T-helper 2 cell (primary cell): ENCODE measurements at places on chromosomes 12 and 14.

- DNase-seq, result no peak
Measured at GRCh38 chr14:56168007-56168616, 49.9 kb downstream of the PELI2 start.

DNA sequence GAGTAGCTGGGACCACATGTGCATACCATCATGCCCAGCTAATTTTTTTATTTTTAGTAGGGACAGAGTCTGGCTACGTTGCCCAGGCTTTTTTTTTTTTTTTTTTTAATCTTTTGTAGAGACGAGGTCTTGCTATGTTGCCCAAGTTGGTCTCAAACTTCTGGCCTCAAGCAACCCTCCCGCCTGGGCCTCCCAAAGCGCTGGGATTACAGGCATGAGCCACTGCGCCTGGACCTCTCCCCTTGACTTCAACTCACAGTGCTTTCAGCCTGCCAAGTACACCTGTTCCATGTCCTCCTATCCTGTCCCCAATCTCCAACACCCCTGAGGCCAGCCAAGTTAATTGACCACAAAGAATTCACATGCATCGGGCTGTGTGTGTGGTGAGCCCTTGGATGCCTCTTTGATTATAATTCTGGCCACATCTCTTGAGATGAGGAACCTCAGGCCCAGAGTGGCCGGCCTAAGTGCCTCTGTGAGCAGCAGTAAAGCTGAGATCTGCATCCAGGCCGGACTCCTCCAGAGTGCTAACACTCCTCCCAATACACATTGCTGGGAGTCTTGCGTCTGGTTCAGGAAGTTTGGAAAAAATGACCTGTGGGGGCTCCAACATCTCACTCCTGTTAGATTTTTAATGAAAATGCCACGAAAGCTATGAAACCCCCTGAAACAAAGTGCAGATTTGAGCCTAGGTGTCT is 6.8 kb downstream of the RAB35 start:
- DNase-seq, result no peak

- no peak for DNase-seq
Measured at GRCh38 chr12:95633049-95633731, 81.9 kb upstream of the USP44 start.

GRCh38 chr12:27142101-27142721 is 59.8 kb upstream of the C12orf71 start:
- no peak for DNase-seq

- DNase-seq, result no peak
Measured at GRCh38 chr14:93286212-93286890, 46.5 kb downstream of the BTBD7 start.

DNA sequence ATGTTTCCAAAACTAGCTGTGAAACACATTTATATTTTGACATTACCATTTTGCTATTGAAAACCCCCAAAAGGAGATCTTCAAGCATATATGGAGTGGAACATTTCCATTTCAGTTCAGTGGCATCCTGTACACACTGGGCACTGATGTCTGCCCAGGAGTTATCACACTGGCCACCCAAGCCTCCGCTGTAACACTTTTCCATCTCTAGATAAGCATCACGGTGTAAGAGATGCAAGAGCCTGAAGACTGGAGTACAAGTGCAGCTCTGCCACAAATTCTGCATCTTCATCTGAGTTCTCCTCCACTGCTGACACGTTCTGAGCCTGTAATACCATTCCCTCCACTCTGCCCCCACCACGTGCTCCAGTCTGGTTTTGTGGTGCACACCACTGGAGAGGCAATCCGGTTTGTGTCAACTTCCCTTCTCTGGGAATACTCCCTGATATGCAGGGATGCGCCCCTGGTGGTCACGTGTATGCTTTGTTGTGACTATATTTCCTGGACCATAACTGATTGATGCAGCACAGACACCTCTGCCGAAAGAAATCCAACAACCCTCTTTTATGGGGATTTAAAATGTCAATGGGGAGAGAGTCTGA is 12.7 kb downstream of the SPTLC2 start:
- DNase-seq, result no peak

DNA sequence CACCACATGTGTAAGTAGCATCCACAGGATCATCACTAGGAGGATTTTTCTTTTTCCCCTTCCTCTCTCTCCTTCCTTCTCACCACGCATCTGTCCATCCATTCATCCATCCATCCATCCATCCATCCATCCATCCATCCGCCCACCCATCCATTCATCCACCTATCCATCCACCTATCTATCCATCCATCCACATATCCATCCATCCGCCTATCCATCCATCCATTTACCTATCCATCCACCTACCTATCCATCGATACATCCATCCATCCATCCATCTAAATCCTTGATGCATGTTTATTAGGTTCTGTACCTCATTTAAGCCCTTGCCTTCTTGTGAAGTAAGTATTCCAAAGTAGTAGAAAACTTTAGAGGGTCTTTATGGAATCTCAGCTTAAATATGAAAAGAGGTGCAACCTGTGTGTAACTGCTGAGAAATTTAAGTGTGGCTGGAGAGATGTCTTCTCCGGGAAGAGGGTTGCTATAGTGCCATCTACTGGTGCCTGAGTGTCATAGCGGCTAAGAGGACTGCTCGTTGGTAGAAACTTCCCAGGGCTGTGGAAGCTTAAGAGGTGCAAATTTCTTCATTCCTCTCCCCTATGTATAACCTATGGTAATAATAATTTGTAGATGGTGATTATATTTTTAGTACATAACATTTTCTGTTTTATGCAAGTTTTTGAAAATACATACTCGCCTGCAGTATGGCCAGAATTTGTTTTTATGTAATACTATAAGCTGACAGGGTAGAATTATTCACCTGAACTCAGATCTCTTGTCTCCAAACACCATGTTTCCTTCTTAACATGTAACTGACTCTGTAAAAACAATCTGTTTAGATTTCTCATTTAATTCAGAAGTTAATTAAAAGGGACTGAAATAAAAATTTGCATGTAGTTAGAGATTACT is 46.0 kb downstream of the MYO1H start:
- DNase-seq, result peak; percentile 54

- DNase-seq, result no peak
Measured at GRCh38 chr12:10189653-10190052, 10.8 kb downstream of the TMEM52B start.

GRCh38 chr12:62834971-62835547 is 99.9 kb downstream of the PPM1H start:
- DNase-seq, result no peak

DNA sequence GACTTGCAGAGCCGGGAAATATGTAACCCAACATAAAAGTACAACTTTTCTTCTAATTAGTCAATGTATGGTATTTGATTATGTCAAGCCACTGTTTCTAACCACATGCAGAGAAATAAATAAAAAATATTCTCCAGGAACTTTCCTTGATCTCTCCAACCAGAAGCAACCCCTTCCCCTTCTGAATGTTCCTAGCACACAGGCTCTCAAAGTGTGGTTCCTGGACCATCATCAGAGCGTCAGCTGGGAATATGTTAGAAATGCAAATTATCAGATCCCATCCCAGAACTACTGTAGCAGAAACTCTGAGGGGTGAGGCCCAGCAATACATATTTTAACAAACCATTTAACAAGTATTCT is 21.0 kb upstream of the ITPR2 start:
- DNase-seq, result no peak

GRCh38 chr14:90774316-90774715 is 41.9 kb downstream of the TTC7B start:
- no peak for DNase-seq

DNA sequence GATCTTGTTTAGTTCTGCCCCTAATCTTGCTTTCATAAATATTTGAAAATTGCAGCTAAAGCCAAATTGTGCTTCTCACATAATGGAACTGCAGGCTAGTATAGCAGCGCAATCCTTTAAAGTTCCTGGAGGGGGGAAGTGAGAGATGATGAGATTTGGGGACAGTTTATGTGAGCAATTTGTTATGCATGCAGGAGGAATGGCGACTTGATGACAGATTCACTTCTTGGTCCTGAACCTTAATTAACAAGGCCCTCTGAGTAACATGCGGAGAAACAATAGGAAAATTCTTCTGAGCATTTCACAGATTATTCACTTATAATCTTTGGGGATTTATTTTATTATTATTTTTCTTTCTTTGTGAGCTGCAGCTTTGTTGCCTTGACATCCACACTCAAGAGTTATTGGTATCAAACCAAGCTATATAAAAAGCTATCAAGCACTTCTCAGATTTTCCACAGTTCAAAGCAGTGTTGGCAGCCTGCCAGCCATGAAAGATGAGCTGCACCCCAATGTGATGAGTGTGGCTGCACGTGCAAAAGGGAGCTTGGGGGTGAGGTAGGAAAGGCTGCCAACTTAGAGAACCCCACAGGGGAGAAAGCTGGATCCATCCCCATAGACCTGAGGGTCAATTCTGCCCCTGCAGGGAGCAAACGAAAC is 1662.2 kb upstream of the FLRT2 start:
- DNase-seq, result no peak

- DNase-seq, result no peak
Measured at GRCh38 chr12:107580750-107581618, 104.6 kb upstream of the PWP1 start.

- DNase-seq, result no peak
Measured at GRCh38 chr12:38711054-38711453, 194.3 kb downstream of the CPNE8 start.

- no peak for DNase-seq
Measured at GRCh38 chr12:100273782-100274181, 6.8 kb downstream of the SCYL2 start.

DNA sequence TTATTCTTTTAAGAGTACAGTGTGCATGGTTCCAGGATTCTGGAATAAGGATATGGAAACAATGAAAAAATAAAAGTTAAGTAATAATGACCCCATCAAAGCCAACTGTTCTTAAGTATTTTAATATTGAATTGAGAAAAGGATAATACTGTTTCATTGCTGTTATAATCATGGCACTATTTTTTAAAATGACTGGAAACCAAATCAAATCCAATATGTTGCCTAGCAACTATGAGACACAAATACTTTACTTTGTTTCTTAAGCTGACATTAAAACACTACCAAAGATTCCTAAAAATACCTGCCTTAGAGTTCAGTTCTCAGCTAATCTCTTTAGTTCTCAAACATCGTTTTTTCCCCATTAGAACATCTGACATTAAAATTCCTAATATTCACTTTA is 66.4 kb upstream of the OTOGL start:
- no peak for DNase-seq

DNA sequence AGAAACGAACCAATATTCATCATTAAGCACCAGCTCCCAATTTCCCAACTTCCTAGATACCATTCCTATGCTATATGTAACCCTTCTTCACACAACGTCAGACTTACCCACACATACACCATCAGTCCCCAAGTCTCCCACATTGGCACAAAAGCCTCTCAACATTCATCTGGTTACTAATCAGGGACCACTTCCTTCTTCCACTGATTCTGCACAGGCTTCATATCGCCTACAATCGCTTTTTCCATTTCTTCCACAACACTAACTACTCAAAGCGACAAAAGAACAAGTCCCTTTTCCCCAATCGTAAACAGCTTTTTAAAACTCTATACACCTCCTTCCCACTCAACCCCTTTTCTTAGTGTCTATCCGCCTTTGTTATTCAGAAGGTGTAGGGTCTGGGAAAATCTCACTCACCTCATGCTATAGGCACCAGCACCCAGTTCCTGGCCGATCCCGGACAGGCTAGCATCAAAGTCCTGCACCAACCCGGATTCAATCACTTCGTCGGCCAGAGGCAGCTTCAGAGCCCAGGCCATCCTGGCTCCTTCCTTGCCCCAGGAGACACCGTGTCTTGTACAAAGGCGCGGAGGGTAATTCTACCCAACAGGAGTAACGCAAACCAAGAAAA is 936 bp downstream of the TFCP2 start:
- no peak for DNase-seq

GRCh38 chr14:72254937-72255472 is 322.8 kb downstream of the RGS6 start:
- no peak for DNase-seq

GRCh38 chr12:70383886-70384285 is 17.8 kb downstream of the KCNMB4 start:
- DNase-seq, result no peak

GRCh38 chr14:70642303-70643235 is 853 bp downstream of the TTC9 start:
- DNase-seq, result peak; percentile 7
